ENCODE measurements at places on chromosomes 2 and 18.
A peak's percentile ranks its signal among the peaks of the same experiment; 100 is the strongest.

DNA sequence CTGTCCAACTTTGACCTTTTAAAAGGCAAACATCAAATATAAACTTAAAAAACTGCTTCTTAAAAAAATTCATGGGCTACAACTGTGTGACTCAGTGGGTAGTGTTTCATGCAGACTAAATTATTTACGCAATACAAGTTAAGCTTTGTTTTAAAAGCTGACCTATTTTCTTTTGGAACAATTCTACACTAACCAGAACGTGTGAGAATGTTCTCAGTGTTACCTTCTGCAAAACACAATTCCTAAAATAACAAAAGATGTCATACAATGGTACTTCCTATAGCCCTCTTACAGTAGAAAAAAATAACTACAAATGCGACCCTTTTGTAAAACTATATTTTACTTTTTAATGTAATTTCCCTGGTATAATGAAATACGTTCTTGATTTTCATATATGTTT is 793.8 kb upstream of the FSHR start:
- no peak overlapping the region for H3K27ac ChIP-seq
- no peaks in the 10 kb centered on the region for H3K36me3 ChIP-seq
- no peak overlapping the region for H3K4me3 ChIP-seq
- H3K4me1 ChIP-seq: no peaks in the 10 kb centered on the region
- no peaks in the 10 kb centered on the region for H3K27me3 ChIP-seq

- H3K4me3 ChIP-seq: no peak overlapping the region
- no peaks in the 10 kb centered on the region for H3K36me3 ChIP-seq
- DNase-seq: no peak
- H3K4me1 ChIP-seq: no peaks in the 10 kb centered on the region
- H3K27me3 ChIP-seq: no peaks in the 10 kb centered on the region
Measured at GRCh38 chr2:134244086-134244485, 9.8 kb upstream of the MGAT5 start.

DNA sequence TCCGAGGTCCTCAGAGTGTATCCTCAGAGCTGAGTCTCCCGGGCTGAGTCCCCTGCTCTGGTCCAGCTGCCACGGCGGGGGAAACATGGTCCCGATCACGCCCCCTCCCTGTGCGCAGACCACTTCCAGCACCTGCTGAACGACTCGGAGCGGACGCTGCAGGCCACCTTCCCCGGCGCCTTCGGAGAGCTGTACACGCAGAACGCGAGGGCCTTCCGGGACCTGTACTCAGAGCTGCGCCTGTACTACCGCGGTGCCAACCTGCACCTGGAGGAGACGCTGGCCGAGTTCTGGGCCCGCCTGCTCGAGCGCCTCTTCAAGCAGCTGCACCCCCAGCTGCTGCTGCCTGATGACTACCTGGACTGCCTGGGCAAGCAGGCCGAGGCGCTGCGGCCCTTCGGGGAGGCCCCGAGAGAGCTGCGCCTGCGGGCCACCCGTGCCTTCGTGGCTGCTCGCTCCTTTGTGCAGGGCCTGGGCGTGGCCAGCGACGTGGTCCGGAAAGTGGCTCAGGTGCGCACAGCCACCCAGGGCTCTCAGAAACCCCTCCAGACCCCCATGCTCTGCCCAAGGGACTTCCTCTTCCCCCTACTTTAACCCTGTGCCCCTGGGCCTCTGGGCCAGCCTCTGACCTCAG is 26.7 kb downstream of the GPC1 start:
- no peaks in the 10 kb centered on the region for H3K27me3 ChIP-seq
- H3K4me1 ChIP-seq: no peaks in the 10 kb centered on the region
- no peak for DNase-seq
- no peak overlapping the region for H3K27ac ChIP-seq

- peaks cover 12% of the 10 kb centered on the region for H3K4me1 ChIP-seq
- H3K36me3 ChIP-seq: peaks cover 4% of the 10 kb centered on the region
- H3K4me3 ChIP-seq: peak overlapping the region; percentile 79
- no peak for DNase-seq
- H3K27me3 ChIP-seq: no peaks in the 10 kb centered on the region
Measured at GRCh38 chr2:53768242-53768542, 588 bp downstream of the CHAC2 start.

GRCh38 chr2:177432703-177433102 is 40.1 kb downstream of the AGPS start:
- H3K4me1 ChIP-seq: no peaks in the 10 kb centered on the region
- H3K36me3 ChIP-seq: no peaks in the 10 kb centered on the region
- no peak for DNase-seq
- no peak overlapping the region for H3K4me3 ChIP-seq
- no peak overlapping the region for H3K27ac ChIP-seq
